ENCODE measurements at places on chromosomes 3 and 15. TPM values are rescaled to one million over a fixed set of nuclear protein-coding genes. Genes with fewer than 3 reads are reported as not detected.

The ACKR2 gene
- total RNA-seq: under 0.01 TPM

DNA sequence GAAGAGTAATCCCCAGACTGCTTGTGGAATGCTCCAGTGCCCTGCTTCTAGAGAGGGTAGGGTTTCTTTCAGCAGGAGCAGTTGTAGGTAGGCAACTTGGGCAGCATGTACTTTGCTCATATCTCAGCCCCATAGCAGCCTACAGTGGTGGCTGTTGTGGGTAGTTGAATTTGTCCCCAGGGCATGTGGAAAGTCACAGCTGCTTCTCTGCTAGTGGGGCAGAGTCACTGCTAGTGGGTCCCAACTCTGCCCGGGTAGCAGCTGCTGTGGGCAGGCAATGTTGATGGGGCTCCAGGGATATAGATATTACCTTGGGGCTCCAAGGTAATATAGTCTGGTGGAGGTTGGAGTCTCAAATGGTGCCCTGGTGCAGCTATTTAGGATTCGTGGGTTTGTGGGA is 174.5 kb downstream of the OTOL1 start:
- DNase-seq: no peak

GRCh38 chr3:44241706-44242105 is at the start of gene TOPAZ1:
Gene TOPAZ1, plus strand, starts transcription at chr3:44241886. Its CDS starts 168 bp downstream, at chr3:44242054.
- no peak for DNase-seq

DNA sequence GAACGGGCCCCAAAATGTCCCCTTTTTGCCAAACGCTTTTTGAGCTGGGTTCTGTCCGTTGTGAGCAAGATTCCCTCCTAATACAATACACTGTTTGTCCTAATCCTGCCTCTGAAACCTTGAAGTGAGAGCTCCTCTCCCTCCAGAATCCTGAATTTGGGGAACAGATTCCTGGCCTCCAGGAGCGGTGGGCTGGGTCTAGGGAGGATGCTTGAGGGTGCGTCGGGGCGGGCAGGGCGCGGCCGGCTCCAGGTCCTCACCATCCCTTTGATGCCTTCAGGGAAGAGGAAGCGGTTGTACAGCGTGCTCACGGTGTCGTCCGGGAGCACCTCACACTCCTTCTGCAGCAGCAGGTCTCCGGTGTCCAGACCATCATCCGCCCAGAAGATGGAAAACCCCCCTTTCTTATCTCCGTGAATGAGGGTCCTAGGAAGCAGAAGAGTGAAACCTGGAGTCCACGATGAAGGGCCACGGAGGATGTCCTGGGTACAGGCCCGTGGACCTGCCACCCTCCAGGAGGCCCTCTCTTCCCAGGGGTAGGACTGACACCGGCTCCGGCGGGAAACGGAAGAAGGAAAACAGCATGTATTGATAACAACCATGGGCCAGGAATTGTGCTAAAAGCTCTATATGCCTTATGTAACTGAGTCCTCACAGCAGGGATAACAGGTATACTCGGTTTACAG is 23.2 kb downstream of the ALDH1L1 start:
- DNase-seq: no peak

DNA sequence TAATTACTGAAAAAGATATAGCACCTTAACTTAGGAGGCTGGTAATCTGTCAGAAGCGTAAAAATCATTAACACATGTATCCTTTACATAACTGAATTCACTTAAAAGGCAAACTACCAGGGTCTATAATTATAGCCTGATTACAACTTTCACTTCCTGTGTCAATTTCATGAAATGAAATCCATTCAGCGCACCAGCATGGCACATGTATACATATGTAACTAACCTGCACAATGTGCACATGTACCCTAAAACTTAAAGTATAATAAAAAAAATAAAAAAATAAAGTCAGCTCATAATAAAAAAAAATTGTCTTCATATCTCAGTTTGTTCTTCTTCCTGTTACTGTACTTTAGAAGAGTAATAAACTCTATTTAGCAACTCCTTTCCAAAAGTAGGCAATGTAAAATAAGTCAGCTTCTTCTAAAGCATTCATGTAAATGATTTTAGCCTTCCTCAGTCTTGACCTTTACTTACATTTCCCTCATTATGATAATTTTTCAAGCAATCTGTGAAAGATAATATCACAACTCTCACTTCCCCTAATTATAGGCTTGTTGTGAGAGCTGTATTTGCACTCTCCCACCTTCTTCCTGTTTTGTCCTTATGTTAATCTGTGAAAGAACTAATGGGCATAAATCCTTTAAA is 50.1 kb downstream of the KBTBD8 start:
- no peak for DNase-seq

DNA sequence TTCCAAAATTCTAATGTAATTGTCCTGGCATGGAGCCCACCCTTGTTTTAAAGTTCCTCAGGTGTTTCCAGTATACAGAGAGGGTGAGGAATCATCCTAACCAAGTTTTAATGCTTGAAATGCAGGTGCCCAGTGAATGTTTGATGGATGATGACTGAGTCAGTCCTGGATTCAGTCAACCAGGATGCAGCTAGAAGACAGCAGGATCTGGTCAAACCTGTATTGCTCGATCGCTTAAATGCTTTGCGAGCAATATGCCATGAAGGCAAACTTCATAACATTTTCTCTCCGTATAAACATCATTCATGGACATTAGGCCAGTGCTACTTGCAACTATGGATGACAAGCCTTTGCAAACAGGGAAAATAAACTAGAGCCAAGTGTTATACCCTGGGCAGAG is 591.2 kb downstream of the RSL24D1 start:
- no peak for DNase-seq

- DNase-seq: no peak
Observed at GRCh38 chr3:169494982-169495381, 168.5 kb downstream of the MECOM start.

DNA sequence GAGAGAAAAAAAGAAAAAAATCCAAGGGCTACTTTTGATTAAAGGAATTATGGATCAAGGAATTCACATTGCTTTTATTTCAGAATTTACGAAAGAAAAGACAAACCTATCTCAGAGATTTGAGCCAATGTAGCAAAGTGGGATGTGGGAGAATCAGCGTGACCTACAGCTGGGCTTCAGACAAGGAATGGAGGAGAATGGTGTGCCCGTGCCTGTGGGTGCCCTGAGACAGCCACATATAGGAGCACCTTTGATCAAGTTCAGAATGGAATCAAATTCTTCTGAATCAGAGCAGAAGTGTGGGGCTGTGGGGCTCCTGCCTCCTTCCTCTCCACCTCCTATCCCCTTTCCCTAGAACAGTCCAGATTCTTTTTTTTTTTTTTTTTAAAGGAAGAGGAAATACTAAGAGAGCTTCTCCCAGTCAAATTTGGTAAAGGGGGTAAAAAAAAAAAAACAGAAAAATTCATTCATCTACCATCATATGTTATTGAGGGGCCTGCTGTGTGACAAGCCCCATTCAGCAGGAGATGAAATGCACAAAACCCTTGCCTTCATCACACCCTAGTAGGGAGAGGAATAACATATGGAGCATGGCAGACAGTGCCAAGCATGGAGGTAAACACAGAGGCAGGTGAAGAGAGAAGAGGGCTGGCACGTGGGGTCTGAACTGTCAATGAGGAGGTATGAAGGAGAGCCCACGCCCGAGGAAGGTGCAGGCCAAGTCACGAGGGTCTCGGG is 25.0 kb upstream of the MUSTN1 start:
- no peak for DNase-seq

Data from fibroblast of lung (primary cell).